ENCODE measurements at places on chromosomes 5 and 9.

DNA sequence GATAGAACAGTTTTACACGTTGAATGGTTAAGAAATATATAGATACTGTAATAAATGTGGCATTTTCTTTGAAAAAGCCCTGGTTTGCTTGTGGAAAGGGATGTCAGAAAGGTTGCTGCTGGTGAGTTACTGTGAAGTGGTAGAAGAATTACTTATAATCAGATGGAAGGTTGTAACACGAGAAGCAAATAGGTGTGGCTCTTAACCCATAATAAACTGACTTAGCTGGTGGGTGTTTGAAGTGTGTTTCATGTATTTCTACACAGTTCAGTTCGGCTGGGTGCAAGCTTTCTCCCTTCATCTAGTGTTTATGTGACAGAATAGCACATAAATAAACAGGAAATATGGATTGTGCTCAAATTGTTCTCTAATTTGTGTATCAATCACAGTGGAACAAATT is 5.5 kb downstream of the CNOT6 start:
- DNase-seq: no peak

DNA sequence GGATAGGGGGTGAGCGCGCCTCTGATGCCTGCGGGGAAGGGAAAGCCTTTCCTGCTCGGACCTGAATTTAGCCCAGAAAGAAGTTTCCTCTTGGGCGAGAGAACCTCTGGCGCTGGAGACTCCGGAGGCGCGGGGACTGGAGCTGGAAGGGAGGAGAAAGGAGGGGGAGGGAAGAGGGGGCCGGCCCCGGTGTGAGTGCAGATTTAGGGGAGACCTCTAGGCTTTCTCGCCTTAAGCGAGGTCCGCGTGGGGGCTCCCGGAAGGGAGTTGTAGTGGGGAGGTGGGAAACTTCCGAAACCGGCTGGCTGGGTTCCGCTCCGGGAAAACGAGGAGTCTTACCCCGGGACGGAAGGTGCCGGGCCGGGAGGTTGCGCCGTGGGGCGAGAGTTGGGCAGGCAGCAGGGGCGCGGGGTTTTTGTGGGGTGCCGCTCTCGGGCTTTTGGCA is 1.3 kb downstream of the PCSK5 start:
- DNase-seq: no peak

DNA sequence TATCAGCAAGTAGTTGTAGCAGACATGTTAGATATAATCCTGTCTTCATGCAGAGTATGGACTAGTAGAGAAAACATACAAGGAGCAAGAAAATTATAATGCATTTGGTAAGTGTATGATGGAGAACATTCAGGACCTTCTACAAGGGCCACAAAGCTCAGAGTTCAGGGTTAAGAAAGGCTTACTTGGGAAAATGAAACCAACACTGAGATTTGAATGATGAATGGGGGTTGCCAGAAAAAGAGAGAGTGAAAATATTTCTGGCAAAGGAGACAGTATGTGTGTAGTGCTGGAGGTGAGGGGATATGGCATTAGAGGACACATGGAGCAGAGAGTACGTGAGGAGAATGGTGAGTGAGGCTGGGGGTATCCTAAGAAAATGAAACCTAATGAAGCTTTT is 169.8 kb upstream of the STK32A start:
- no peak for DNase-seq

DNA sequence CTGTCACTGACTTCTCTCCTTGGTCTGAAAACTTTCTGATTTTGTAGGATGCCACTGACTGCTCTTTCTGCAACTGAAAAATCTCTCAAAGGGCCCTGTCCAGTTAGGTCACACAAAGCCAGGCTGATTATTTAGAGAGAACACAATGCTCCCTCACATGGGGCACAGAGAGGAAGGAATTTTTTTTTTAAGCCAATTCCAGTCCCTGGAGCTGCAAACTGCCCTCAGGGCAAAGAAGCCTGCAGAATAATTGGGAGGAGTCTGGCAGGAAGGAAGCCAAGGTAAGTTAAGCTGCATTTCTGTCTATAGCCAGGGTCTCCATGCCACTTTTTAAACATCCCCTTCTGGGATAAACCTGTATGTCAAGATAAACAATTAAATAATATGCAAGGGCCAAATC is 305.5 kb downstream of the ZSWIM6 start:
- no peak for DNase-seq

GRCh38 chr5:141521244-141521781 is 32.4 kb downstream of the PCDHGC5 start:
- DNase-seq: no peak

DNA sequence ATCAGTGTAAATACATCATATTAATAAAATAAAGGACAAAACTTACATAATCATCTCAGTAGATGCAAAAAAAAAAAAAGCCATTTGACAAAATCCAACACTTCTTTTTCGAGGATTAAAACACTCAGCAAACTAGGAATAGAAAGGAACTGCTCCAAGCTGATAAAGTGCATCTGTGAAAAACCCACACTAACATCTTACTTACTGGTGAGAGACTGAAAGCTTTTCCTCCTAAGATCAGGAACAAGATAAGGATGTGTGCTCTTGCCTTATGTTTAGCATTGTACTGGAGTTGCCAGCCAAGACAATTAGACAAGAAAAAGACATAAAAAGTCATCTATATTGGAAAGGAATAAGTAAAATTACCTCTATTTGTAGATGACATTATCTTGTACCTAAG is 120.2 kb upstream of the SAP30L start:
- no peak for DNase-seq

- DNase-seq: no peak
Observed at GRCh38 chr9:130986356-130986965, 22.5 kb upstream of the LAMC3 start.

DNA sequence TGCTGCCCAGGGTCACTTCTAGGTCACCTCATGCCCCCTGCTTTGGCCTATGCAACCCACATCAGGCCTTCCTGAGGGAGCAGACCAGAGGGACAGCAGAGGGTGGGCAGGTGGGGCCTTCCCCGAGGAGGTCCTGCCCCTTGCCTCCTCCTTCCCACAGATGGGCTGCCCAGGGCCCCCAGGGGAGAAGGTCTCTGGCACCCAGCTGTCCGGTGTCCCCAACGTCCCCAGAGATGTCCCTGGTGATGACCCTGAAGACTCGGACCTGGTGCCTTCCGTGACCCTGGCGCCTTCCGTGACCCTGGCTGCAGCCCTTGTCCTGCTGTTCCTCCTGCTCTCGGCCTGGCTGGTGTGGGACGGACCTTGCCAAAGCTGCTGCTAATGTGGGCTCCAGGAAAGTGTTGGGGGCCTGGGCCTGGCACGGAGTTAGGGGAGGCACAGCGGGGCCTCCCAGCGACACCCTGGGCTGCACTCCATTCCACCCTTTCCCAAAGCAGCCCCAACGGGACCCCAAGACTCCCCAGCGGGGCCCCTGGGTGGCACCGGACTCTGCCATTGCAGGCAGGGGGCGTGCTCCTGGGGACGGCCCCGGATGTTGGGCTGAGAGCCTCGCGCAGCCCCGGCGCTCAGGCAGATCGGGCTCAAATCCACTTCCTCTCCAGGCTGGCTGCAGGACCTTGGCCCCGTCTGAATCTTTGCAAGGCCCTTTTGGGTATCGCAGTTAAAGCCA is 6.8 kb upstream of the SLC2A6 start:
- DNase-seq: no peak

DNA sequence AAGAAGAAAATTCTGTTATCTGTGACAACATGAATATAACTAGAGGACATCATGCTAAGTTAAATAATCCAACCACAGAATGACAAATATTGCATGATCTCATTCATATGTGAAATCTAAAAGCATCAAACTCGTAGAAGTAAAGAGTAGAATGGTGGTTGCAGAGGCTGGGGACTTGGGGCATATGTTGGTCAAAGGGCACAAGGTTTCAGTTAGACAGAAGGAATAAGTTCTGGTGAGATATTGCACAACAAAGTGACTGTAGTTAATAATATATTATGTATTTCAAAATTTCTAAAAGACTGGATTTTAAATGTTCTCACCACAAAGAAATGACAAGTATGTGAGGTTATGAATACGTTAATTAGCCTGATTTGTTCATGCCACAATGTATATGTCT is 24.8 kb downstream of the GRIA1 start:
- no peak for DNase-seq

GRCh38 chr9:124221676-124222075 is 36.1 kb upstream of the NEK6 start:
- no peak for DNase-seq

DNA sequence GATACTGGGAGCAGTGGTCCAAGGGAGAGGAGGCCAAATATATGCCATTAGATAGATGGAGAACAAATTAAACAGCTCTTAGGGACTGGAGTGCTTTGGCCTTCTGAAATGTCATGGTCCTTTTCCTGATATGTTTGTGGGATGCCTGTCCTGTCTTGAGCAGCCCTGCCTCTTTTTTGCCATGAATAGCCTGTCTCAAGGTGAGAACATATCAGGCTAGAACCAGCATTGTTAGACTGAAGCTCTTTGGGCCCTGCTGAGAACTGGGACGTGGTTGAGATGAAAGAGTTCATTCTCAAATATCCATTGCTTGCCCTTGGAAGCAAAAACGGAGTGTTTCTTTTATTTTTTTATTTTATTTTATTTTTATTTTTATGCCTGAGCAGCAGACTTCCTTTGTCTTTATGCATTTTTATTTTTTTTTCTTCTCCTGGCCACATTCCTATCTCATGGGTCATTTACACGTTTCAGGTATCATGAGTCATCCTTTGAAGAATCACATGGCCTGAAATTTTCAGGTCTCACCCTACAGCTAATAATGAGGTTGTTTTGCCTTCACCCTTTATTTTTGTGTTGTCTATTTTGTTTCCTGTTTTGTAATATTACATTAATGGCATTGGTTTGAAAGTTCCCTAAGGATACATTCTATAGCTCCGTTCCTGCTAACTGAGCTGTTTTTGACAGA is 371.4 kb downstream of the PSAT1 start:
- DNase-seq: no peak

DNA sequence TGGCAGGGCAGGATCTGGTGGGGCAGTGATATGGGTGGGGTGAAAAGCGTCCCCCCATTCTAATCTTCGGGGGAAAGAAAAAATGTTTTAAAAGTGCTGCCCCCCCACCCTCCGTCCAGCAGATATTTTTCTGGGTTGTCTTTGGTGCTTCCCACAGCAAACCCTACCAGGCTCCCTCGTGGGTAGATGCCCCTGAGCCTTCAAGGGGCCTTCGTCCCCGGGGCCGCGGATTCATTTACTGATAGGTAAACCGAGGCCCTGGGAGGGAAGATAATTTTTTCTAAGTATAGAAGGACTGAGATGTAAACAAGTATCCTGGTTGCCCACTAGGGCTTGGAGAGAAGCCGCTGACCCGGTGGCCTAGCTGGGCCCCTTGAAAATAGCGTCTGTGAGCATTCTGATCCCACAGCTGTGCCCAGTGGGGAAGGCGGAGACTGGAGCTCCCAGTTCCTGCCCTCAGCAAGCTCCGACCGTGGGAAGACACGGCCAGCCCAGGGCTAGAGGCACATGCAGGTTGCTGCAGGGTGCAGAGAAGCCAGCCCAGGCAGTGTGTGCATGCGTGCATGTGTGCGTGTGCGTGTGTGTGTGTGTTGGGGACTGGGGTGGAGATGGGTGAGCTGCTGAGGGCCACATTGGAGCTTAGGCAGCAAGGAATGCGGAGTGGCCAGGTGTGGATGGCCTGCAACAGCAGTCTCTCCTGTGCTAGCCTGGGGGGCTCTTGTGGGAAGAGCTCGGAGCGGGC is 6.0 kb upstream of the RXRA start:
- DNase-seq: no peak

GRCh38 chr9:114264806-114265550 is 57.9 kb upstream of the ORM1 start:
- DNase-seq: no peak

GRCh38 chr5:97133101-97133500 is 9.3 kb downstream of the LIX1 start:
- no peak for DNase-seq

DNA sequence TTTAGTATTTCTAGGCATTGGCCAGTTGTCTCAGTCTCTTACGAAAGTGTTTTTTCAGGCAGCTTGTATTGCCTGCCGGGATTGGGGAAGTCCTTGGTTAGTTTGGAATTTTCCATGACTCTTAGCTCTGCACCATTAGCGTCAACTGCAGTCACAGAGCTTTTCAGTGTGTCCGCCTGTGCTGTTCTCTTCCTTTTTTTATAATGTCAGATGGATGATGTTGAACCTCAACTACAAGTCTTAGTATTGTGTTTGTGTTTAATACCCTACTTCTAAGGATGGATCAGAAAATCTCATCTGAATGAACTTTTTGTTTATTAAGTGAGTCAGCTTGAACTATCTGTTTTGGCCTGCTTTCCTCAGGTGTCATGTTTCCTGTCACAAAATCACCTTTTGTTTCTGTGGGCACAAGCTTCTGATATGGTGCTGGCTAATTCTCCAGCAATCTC is 33.1 kb downstream of the ATP6V0E1 start:
- DNase-seq: no peak

DNA sequence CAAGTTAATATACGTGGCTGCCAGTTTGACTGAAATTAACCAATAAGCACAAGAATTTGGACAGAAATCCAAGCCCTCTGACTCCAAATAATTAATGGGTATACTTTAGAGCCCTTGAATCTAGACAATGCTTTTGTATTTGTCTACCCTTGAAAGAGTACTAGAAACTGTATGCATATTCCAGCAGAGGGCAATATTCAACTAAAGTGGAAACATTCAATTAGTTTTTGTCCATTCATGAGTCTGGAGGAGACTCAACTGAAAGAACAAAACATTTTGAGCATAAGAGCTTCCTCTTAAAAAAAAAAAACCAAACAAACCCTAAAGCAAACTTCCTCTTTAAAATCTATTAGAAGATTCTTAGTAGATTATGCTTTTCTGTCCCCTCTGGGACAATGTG is 157.8 kb downstream of the ARHGEF28 start:
- DNase-seq: no peak
